Sciatic nerve (tissue), 2 donors: ENCODE measurements at places on chromosomes 6 and 20. TPM values are rescaled to one million over a fixed set of nuclear protein-coding genes. Genes with fewer than 3 reads are reported as not detected.

DNA sequence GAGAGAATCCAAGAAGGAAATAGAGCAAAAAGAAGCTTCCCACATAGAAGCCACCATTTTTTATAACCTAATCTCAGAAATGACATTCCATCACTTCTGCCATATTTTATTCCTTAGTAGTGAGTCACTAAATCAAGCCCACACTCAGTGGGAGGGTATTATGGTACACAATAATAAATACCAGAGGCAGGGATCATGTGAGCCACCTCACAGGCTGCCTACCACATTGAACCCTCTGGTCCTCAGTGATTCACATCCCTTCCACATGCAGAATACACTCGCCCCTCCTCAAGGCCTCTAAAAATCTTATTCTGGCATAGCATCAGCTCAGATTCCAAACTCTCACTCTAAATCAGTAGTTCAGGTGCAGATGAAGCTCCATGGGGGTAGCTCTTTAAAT is 49.4 kb downstream of the TMC2 start:
- DNase-seq = no peak

DNA sequence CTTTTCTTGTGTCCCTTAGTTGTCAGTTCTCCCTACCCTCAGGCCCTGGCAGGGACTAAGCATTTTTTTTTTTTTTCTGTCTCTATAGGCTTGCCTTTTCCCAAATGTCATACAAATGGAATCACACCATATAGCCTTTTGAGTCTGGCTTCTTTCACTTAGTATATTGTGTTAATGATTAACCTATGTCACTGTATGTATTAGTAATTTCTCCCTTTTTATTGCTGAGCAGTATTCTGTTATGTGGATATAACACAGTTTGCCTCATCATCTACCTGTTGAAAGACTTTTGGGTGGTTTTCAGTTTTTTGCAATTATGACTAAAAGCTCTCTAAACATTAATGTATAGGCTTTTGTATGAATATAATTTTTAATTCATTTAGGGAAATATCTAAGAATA is 16.0 kb upstream of the FBXO30 start:
- no peak for DNase-seq

DNA sequence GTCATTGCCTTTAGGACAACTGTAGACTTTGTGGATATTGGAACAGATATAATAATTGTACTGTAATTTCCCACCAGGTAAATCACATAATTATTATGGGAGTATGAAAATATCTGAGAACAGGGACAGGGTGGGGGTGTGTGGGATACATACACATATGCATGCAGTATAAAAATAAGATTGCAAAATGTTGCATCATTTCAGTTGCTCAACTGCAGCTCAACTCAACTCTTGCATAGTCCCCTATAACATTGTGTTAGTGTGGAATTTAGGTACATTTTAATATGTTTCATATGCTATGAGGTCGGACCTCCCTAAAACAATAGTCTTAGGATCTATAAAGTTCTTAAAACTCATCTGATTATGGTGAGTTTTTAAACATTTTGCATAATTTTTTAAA is 275.0 kb upstream of the FLRT3 start:
- no peak for DNase-seq

GRCh38 chr20:17909869-17910321 is 58.7 kb downstream of the SNX5 start:
- DNase-seq = no peak

GRCh38 chr20:45322952-45323383 is 14.9 kb upstream of the MATN4 start:
- no peak for DNase-seq

GRCh38 chr6:53635322-53635721 is 30.2 kb downstream of the KLHL31 start:
- no peak for DNase-seq

- DNase-seq = no peak
These were observed 146.7 kb downstream of the TASP1 start for GRCh38 chr20:13492001-13492481.

DNA sequence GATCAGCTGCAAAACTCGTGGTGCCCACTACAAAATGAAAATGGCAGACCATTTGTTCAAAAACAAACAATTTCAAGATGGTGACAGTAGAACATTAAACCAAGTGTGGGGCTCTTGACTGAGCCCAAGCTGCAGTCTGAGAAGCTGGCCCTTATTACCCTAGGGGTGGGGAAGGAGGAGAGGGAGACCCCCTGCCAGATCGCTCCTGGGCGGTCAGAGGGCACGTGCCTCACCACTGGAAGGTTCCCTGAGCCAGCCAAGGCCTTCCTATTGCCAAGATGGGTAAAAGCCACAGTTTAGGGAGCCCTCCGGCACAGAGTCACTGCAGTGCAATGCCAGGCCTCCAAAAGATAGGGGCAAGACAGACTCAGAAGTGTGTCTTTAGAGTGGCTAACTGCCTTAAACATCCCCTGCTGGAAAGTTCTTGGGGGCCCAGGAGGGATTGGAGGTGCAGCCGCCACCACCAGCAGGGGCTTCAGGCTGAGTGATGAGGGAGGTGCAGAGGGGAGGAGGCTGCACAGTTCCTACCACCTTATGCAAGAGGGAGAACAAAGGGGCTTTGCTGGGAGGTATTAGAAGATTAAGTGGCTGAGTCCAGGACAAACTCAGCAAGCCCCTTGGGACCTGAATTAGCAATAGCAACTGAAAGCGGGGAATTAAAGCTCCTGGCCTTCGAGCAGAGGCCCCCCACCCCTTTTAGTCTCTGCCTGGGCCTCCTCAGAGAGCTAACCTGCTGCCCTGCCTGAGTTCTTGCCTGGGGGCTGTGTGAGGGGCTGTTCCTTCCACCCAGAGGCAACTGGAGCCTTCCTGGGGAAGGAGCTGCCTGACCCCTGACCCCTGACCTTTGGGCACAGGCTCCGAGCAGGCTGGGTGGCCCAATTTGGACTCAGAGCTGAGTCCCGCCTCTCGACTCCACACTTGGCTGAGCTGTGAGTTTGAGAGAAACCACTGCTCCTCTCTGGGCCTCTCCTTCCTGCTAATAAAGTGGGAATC is 88.4 kb downstream of the VEGFA start:
- DNase-seq = no peak

GRCh38 chr6:151490996-151491395 is 2.8 kb upstream of the CCDC170 start:
- no peak for DNase-seq

DNA sequence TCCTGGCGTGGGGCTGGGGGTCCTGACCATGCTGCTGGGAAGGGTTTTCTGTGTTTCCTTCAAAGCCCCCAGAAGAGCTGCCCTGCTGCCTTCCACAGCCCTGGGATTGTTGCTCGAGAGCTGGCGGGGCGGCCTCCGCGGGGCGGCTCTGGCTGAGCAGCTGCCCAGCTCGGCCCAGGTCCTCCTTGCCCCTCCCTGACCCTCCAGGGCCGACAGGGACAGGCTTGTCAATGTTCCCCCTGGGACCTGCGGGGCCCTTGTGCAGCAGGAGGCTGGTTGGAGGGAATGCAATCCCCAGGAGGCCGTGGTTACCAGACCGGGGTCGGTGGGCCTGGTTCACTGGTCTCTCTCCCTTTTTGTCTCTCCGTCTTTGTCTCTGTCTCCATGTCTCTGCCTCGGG is 19.9 kb downstream of the GATA5 start:
- DNase-seq = no peak

DNA sequence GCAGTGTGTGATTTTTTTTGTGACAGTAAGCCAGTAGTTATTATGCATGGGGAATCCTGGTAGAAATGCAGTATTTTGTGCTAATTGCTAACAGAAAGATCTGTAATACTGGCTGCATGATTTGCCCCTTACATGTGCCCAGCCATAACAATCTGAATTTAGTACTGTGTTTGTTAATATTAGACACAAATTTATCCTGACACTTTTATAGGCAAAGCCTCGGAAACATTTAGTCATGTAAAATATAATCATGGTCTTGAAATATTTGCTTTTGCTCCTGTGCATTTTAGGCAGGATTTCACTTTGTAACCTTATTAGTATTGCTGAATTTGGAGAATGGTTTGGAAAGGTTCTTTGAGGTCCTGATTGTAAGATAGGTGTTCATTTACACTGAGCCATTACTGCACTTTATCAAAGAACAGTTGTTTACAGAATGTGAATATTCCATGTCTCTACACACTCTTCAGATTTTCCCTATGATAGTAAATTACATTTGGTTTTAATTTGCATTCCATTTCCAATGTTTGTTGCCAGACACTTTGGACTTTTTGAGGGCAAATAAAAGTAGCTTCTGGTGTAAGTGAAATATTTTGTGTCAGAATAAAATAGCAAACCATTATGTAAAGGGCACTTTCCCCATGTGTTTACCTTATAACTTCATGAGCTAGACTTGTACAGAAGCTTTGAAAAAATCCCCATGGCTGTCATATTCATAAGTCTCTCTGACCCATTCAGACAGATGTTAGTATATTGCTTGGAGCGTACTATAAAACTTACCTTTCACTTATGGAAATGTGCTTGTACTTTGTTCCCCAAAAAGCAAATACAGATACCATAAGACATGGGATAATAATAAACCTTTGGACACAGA is 349.9 kb downstream of the ARHGAP18 start:
- DNase-seq = no peak

GRCh38 chr6:148520109-148520841 is 177.6 kb downstream of the SASH1 start:
- no peak for DNase-seq

GRCh38 chr20:15814360-15814759 is 758.9 kb downstream of the KIF16B start:
- DNase-seq = no peak

- DNase-seq = no peak
These were observed 451.5 kb downstream of the TENT5A start for GRCh38 chr6:81300961-81301360.

DNA sequence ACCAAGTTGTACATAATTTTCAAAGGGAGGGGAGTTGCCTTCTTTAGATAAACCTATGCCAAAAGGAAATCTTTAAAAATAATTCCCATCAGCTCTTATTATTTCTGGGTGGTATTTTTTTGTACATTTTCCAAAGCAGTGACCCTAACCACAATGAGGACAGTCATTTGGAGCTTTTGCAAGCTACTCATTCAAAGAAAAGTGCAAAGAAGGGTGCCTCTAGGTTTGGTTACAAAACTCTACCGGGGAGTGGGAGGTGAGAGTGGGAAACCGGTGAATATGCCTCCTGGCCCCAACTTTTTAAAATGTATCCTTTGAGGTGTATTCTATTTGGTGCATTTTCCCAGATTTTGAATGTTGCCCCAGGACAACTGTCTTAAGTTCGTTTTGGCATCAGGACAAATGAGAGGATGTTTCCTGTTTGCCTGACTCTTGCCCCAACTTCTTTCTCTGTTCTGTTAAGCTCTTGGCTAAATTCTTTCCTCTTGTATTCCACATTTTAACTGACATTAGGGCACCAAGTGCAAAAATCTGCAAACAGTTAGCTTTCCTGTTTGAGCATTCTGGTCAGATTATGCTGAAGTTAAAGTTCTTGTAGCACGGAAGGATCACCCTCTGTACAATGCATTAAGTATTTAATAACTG is 78.9 kb downstream of the SLX4IP start:
- DNase-seq = no peak

DNA sequence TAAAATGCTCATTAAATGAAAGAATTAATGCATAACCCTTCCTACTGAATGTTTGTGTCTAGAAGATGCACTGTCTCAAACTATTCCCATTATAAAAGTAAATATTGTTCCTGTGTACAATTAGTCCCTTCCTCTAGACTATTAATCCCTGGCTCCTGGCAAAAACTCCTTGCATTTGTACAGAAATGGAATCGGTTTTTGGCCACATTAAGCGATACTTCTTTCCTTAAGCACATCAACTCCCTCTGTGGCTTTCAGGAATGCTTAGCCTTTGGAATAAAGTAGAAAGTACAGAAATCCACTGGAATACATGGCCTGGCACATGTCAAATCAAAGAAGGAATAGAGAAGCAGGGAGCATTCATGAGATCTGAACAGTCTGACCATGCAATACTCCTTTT is 179.8 kb downstream of the GMPR start:
- no peak for DNase-seq

DNA sequence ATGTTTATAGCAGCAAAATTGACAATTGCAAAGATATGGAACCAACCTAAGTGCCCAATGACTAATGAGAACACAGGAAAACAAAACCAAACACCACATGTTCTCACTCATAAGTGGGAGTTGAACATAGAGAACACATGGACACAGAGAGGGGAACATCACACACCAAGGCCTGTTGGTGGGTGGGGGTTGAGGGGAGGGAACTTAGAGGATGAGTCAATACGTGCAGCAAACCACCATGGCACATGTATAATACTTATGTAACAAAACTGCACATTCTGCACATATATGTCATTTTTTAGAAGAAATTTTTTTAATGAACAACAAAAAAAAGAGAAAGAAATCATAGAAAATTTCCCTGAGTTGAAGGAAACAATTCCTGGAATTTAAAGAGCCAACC is 3.9 kb downstream of the EPM2A start:
- DNase-seq = no peak

DNA sequence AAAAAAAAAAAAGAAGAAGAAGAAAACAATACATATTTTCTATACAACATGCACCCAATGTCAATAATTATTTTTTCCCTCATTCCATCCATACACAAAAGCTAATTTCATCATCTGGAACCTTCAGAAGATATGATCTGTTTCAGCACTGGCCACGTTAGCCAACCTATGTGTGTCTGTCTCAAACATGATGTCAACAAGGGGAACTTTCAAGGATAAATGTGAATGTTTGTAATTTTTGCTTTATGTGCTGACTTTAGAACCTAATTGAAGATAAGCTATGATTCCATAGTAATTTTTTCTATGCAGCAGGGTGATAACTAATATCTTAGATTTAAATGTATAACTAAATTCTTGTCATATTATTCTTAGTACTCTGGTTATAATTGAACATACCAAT is 37.9 kb downstream of the IPCEF1 start:
- DNase-seq = no peak

- no peak for DNase-seq
These were observed 289.9 kb upstream of the TSHZ2 start for GRCh38 chr20:52682237-52682636.

GRCh38 chr6:157541618-157542413 is 160.8 kb downstream of the ZDHHC14 start:
- no peak for DNase-seq

- DNase-seq = no peak
These were observed 243.7 kb upstream of the CHD6 start for GRCh38 chr20:41861772-41862422.

DYNLT1 gene
- total RNA-seq = 58.6 TPM

GMPR gene
- total RNA-seq = 11.9 TPM

BTN1A1 gene
- not detected for total RNA-seq

BFSP1 gene
- 0.98 TPM for total RNA-seq

SLC13A3 gene
- 21.0 TPM for total RNA-seq

HLA-DOA gene
- total RNA-seq = 9.7 TPM

CCDC170 gene
- 4.5 TPM for total RNA-seq

BPIFA1 gene
- not detected for total RNA-seq

CST5 gene
- total RNA-seq = not detected

HLA-DOB gene
- 1.8 TPM for total RNA-seq

SPATS1 gene
- not detected for total RNA-seq

OR2B6 gene
- not detected for total RNA-seq

DOK5 gene
- total RNA-seq = 13.6 TPM

LINC00237 gene
- not detected for total RNA-seq

CCN6 gene
- total RNA-seq = 0.18 TPM

TMEM217 gene
- 1.6 TPM for total RNA-seq
